Left kidney (tissue), 8 donors: ENCODE measurements at places on chromosomes 2 and 18.

DNA sequence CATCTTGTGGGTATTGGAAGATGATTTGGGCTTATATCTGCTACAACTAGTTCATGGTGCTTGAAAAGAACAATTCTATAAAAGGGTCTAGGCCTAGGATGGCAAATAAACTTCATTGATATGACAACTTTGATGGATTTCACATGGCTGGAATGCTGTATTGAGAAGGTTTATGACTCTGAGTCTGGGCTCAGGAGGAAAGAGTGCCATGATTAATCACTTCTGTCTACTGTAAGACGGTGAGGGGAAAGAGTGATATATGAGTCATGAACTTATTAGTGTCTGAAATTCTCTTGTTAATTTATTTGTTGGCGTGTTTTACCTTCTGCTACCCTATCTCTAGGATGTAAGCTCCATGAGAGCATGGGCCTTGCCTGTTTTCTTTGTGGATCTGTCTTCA, 17.0 kb upstream of the ADCYAP1 start:
- no peak for DNase-seq

- DNase-seq = peak; percentile 8
These were observed 20.5 kb downstream of the APLF start for GRCh38 chr2:68487773-68488355.

- DNase-seq = no peak
These were observed 286.8 kb upstream of the EPAS1 start for GRCh38 chr2:46010223-46010924.

GRCh38 chr2:224498991-224499390, 86.2 kb downstream of the CUL3 start:
- DNase-seq = no peak

- DNase-seq = no peak
These were observed 504.8 kb downstream of the LRRTM4 start for GRCh38 chr2:77017355-77017745.

GRCh38 chr2:204024503-204024902, 87.9 kb downstream of the ICOS start:
- DNase-seq = peak; percentile 57

DNA sequence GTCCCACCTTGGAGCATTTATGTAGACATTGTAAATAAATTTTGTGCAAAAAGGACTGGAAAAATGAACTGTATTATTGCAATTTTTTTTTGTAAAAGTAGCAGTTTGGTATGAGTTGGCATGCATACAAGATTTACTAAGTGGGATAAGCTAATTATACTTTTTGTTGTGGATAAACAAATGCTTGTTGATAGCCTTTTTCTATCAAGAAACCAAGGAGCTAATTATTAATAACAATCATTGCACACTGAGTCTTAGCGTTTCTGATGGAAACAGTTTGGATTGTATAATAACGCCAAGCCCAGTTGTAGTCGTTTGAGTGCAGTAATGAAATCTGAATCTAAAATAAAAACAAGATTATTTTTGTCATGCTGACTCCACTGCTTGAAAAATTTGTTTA, 137.5 kb downstream of the MEIS1 start:
- DNase-seq = no peak

GRCh38 chr2:240670402-240670801, 12.3 kb downstream of the AQP12B start:
- DNase-seq = no peak

DNA sequence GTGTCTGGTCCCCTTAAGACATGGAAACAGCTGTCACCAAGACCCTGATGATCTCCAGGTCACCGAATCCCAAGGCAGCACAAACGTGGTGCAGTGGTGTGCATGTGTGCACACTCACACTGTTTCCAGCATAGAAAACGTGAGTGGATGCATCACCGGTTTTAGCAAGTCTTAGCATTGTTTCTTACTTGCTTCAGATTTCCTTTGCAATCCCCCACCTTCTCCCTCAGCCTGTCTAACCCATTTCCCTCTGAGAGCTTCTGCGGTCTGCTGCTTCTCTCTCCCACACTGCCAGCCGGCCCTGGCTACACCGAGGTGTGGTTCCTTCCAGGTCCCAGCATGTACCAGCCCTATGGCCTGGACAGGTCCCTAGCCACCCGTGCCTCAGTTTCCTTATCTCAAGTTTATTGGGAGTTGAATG, 343.4 kb upstream of the HS6ST1 start:
- DNase-seq = no peak

GRCh38 chr2:133871545-133872209, 303.4 kb upstream of the NCKAP5 start:
- no peak for DNase-seq

DNA sequence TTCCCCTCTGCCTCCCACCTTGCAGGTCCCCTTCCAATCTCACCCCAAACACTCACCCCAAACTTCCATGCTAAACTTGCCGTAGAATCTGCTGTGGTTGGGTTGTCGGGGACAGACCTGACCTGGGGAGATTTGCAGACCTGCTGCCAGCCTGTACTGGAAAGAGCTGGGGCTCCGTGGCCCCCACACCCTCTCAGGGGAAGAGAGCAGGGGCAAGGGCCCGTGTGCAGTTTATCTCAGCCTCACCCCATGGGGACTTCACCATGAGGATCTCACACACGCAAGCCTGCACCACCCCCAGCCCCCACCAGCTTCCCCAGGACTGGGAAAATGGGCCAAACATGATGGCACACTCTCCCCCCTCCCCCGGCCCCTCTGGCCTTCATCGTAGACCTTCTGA, 30.7 kb downstream of the KCNIP3 start:
- no peak for DNase-seq

GRCh38 chr2:85853499-85854165, 35.2 kb downstream of the ST3GAL5 start:
- DNase-seq = no peak

DNA sequence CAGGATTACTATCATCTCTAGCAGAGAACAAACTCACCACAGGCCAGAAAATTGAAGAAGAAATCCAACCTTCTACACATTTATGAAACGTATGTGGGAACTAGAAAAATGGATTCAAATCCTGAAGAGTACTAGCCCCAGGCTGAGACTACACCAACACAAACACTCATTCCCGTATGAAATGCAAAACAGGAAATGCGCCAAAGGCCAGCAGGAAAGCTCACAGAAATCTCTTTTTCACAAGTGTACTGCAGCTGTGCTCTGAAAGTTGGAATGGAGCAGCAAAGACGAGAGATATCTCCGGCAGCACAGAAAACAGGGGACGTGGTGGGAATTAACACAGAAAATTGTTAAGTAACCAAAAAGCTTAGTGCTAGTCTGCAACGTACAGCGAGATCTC, 913.5 kb downstream of the TDRD15 start:
- no peak for DNase-seq

GRCh38 chr2:61537277-61537949, 743 bp downstream of the XPO1 start:
- DNase-seq = no peak

GRCh38 chr2:32626639-32627221, 1.1 kb upstream of the TTC27 start:
- peak; percentile 26 for DNase-seq

- no peak for DNase-seq
These were observed 352.2 kb downstream of the EN1 start for GRCh38 chr2:118495290-118495689.

DNA sequence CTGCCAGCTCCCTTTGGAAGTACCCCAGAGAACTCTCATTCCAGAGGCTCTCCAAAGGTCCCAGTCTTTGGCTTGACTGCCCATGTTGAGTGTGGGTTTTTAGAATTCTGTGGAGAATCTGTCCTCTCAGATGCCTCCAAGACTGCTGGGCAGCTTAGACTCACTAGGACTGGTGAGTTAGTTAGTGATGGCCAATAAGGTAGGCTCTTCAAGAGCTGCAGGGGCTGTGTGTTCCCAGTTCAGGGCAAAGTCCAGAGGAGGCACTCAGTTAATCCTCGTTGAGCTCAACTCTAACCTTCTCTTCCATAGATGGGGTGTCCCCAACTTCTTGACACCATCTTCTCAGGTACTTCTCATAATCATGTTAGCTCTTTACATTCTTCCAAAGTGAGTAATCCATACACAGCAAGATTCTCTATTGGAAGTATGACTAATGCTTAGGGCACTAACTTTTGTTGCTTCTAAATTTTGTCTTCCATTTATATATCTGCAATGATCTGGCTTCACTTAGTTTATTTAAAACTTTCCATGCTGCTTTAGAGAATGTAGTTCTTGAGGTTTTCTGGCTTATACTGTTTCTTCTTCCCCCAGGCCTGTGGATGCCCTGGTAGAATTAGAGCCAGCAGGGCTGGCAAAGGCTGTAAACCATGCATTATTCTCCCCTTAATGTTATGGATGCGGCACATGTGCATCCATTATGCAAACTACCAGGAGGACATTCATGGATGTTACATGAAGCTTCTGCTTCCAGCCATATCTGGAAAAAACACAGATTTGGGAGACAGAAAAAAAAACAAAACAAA, 88.9 kb downstream of the POLE4 start:
- DNase-seq = no peak

GRCh38 chr2:43896906-43897305, 58.1 kb downstream of the ABCG8 start:
- no peak for DNase-seq

- DNase-seq = no peak
These were observed 8.4 kb downstream of the KCNIP3 start for GRCh38 chr2:95305380-95306061.

DNA sequence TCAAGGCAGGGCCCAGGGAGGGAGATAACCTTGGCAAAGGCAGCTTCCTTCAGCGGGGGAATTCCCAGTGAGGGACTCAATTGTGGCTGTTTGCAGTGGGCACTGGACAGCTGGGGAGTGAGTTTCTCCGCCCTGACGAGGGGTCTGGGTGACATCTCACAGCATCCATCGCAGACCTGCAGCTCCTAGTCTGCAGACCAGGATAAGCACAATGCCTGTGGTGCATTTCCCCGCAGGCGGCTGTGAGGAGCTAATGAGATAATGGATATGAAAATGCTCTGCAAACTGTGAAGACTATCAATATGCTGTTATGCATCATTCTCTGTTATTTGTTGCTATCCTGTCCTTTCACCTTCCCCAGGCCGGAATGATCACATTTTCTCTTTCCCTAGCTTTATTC, 30.0 kb upstream of the CYP1B1 start:
- no peak for DNase-seq
